ENCODE measurements at places on chromosomes 12 and 14.
A peak's percentile ranks its signal among the peaks of the same experiment; 100 is the strongest.

DNA sequence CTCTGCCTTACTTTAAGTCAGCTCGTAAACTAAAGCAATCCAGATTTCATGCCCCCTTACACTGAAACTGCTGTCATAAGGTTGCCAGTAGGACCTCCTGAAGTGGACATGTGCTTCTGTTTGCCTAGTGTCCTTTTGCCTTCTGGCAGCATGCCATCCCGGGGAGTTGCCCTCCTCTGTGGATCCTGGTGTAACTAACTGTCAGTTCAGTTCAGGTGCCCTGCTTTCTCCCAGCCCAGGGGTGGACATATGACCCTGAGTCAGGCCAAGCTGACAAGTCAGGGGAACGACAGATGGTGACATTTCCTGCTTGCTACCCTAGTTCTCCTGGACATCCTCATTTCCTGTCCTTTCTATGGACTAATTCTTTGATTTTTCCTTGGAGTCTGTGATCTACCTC, 25.6 kb downstream of the AKAP6 start:
- DNase-seq = no peak
- H3K4me1 ChIP-seq = no peaks in the 10 kb centered on the region
- H3K36me3 ChIP-seq = no peaks in the 10 kb centered on the region
- H3K27ac ChIP-seq = no peak overlapping the region

DNA sequence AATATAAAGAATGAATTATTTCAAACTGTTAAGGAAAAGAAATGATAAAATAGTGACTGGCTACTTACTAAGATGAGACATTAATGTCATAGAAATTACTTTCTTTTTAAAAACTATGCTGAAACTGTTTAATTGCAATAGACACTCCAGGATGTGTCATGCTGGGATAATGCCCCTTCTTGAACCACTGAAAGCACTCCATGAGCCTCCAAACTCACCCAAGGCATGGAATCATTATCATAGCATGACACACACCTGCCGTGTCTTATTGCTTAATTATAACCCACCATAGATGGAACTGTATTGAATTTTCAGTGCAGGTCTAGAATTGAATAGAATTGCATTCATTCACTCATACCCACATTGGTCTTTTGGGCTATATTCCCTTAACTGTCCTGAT, 4.3 kb downstream of the MBIP start:
- no peaks in the 10 kb centered on the region for H3K27me3 ChIP-seq
- H3K4me3 ChIP-seq = no peak overlapping the region
- no peak for DNase-seq

DNA sequence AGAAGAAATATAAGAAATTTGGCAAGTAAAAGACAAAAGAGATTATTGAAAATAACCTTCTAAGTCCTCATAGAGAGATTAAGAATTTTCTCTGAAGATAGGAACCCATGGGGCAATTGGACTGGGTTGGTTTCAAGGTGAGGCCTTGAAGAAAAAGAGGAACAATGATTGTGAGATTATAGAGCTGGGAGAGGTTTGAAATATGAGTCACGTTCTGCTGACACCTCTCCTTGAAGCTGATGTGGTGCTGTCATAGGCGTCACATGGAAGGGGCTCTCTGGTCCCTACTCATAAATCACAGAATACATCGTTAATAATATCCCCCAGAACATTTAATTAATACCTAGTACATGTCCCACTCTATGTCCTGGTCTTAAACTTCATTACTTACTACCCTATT, 227.6 kb upstream of the PDE3A start:
- H3K4me1 ChIP-seq = no peaks in the 10 kb centered on the region
- no peak overlapping the region for H3K4me3 ChIP-seq
- no peak for DNase-seq
- no peaks in the 10 kb centered on the region for H3K27me3 ChIP-seq

DNA sequence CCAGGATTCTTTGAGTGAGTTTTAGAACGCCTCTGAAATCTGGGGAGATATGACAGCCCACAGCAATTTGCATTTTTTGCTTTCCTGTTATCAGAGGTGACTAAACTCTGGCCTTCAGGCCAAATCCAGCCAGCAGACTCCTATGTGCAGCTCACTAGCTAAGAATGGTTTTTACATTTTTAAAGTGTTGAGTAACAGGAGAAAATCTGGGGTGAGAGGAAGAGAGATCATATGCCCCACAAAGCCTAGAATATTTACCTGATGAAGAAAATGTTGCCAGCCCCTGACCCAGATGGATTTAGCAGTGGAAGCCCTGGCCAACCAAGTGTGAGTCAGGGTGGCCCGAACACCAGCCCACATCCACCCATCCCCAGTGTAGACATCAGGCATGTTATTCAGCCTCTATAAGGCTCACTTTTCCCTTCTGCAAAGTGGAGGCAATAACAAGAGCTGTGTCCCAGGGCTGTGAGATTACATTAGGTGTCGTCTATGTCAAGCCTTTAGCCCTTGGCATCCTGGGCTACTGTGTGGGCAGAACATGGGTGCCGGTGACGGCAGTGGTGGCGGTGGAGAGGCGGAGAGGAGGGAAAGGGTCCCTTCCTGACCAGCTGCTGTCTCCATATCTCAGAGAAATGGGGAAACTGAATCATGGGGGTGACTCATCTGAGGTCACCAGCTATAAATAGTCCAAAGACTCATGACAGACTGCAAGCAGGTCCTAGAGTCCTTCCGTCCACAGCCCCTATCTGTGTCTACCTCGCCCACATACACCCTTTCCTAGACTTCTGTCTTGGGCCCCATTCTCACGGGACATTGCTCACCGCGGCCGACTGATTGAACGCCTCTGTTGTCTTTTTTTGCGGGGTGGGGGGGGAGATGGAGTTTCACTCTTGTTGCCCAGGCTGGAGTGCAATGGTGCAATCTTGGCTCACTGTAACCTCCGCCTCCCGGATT, 32.6 kb upstream of the CD9 start:
- H3K4me1 ChIP-seq = no peaks in the 10 kb centered on the region
- no peak overlapping the region for H3K4me3 ChIP-seq
- H3K27ac ChIP-seq = peak overlapping the region; percentile 63
- no peaks in the 10 kb centered on the region for H3K36me3 ChIP-seq
- peak; percentile 79 for DNase-seq

DNA sequence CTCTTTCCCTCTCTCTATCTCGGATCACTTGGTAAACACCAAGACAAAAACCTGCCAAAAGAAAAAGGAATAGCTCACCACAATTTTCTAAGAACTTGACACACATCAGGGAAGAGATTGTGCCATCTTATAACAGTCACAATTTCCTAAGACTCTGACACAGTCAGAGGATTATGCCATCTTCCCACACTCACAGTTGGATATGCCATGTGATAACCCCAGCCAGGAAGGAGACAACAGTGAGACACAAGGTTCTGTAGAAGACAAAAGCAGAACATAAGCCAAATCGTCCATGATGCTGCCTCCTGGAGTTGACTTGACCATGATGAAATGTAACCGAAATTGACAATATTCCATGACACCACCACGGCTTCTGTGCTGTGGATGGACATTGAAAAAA, 2.8 kb upstream of the CLEC9A start:
- no peaks in the 10 kb centered on the region for H3K27me3 ChIP-seq
- DNase-seq = no peak
- no peak overlapping the region for H3K27ac ChIP-seq
- no peaks in the 10 kb centered on the region for H3K4me1 ChIP-seq

DNA sequence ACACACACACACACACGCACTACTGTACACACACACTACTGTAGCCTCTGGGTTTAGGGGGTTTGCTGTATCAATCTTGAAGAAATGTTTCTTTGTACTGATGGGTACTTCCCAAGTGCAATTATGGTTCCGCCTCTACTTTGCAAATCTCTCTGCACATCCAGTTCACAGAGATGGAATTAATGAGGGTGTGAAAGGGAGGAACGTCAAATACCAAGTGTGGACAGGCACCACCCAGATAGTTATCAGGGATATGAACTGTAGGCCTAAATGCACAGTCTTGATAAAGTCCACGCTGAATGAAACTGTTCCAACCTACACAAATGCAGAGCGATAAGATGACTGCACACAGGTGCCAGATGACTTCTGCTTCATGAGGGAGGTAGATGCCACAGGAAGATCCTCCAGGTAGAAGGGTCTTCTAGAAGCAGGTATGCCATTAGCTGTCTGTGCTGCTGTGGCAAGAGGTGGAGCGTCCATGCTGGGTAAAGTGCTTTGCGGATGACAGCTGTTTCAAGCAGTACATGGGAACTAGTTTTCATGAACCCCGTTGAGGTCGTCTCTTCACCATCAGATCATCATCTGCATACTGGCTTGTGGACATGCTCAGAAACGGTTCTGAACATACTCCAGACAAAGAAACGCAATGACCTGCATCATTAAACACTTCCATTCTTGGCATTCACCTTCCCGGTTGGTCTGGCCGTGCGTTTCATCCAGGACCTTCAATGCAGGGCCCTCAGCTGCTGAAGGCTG, 314.3 kb upstream of the RTL1 start:
- H3K27ac ChIP-seq = no peak overlapping the region
- H3K4me3 ChIP-seq = no peak overlapping the region
- H3K36me3 ChIP-seq = no peaks in the 10 kb centered on the region
- no peaks in the 10 kb centered on the region for H3K27me3 ChIP-seq
- H3K4me1 ChIP-seq = peaks cover 42% of the 10 kb centered on the region
- peak; percentile 38 for DNase-seq

DNA sequence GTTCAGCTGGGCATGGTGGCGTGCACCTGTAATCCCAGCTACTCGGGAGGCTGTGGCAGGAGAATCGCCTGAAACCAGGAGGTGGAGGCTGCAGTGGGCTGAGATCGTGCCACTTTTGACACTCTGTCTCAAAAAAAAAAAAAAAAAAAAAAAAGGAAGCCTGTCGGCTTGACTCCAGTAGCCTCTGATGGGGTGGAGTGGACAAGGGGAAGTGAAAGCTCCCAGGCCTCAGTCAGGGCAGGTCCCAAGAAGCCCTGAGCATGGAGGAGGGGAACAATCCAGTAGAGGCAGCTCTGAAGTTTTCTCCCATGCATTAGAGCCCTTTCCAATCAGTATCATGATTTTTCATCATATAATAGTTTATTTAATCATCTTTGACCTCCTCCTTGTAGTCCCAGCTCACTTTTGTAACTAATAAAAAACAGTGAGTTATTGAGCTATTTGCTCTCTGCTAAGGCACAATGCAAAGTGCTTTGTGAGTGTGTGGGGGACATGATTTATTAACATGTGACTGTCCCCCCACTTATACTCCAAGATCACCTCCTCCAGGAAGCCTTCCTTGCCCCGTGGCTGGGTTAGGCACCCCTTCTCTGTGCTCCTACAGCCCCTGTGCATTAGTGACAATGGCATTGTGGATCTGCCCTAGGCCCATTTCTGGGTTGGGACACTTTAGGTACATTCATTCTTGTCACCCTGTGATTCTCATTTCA, 4.7 kb upstream of the SSH1 start:
- H3K4me3 ChIP-seq = no peak overlapping the region
- no peak for DNase-seq
- H3K36me3 ChIP-seq = no peaks in the 10 kb centered on the region
- H3K4me1 ChIP-seq = no peaks in the 10 kb centered on the region
- H3K27ac ChIP-seq = no peak overlapping the region
- H3K27me3 ChIP-seq = no peaks in the 10 kb centered on the region

- no peaks in the 10 kb centered on the region for H3K27me3 ChIP-seq
- DNase-seq = peak; percentile 74
- H3K4me3 ChIP-seq = no peak overlapping the region
- H3K36me3 ChIP-seq = no peaks in the 10 kb centered on the region
- peak overlapping the region; percentile 82 for H3K27ac ChIP-seq
Observed at GRCh38 chr14:68451696-68452373, 341.0 kb downstream of the ZFP36L1 start.

GRCh38 chr14:77355811-77356210, 21.1 kb downstream of the TMED8 start:
- H3K27me3 ChIP-seq = no peaks in the 10 kb centered on the region
- no peak overlapping the region for H3K27ac ChIP-seq
- no peak overlapping the region for H3K4me3 ChIP-seq
- no peaks in the 10 kb centered on the region for H3K36me3 ChIP-seq

- no peak overlapping the region for H3K27ac ChIP-seq
- H3K4me3 ChIP-seq = no peak overlapping the region
- no peaks in the 10 kb centered on the region for H3K36me3 ChIP-seq
Observed at GRCh38 chr12:31622038-31622437, 31.1 kb upstream of the DENND5B start.

DNA sequence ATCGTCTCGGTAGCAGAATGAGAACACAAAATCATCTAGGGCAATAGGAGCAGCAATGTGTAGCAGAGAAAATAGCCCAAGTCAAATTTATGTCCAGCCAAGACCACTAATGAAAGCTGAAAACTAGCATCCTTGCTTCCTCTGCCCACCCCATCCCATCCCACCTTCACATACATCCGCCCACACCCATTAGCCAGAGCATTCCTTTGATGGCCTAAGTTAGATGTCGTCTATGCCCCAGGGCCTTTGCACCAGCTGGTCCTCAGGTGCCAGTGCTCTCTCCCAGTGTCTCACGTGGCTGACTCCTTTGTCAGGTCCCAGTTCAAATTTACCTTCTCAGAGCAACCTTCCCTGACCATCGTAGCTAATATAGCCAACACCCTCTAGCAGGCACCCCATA, 17.8 kb upstream of the PPP2R5C start:
- H3K4me3 ChIP-seq = no peak overlapping the region
- H3K27me3 ChIP-seq = no peaks in the 10 kb centered on the region
- no peak overlapping the region for H3K27ac ChIP-seq
- no peaks in the 10 kb centered on the region for H3K4me1 ChIP-seq
- no peaks in the 10 kb centered on the region for H3K36me3 ChIP-seq

- no peaks in the 10 kb centered on the region for H3K27me3 ChIP-seq
- no peak overlapping the region for H3K4me3 ChIP-seq
- H3K27ac ChIP-seq = no peak overlapping the region
- peaks cover 17% of the 10 kb centered on the region for H3K4me1 ChIP-seq
- no peak for DNase-seq
Observed at GRCh38 chr14:67602995-67603545, 3.0 kb upstream of the PIGH start.

GRCh38 chr12:57444744-57445143, 10.2 kb downstream of the INHBC start:
- no peaks in the 10 kb centered on the region for H3K36me3 ChIP-seq
- no peak overlapping the region for H3K4me3 ChIP-seq
- no peaks in the 10 kb centered on the region for H3K4me1 ChIP-seq
- H3K27me3 ChIP-seq = no peaks in the 10 kb centered on the region
- H3K27ac ChIP-seq = no peak overlapping the region
- DNase-seq = no peak

- peak; percentile 70 for DNase-seq
- no peaks in the 10 kb centered on the region for H3K27me3 ChIP-seq
- peaks cover 35% of the 10 kb centered on the region for H3K4me1 ChIP-seq
- H3K27ac ChIP-seq = peak overlapping the region; percentile 53
- H3K36me3 ChIP-seq = no peaks in the 10 kb centered on the region
Observed at GRCh38 chr14:34063470-34064164, 112.7 kb upstream of the EGLN3 start.

DNA sequence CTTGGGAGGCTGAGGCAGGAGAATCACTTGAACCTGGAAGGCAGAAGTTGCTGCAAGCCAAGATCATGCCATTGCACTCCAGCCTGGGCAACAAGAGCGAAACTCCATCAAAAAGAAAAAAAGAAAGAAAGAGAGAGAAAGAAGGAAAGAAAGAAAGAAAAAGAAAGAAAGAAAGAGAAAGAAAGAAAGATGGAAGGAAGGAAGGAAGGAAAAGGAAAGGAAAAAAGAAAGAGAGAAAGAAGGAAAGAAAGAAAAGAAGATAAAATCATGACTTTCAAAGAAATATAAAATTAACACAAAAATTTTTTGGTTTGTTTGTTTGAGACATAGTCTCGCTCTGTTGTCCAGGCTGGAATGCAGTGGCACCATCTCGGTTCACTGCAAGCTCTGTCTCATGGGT, 22.2 kb upstream of the DAAM1 start:
- no peaks in the 10 kb centered on the region for H3K27me3 ChIP-seq
- H3K4me3 ChIP-seq = no peak overlapping the region
- DNase-seq = no peak
- H3K4me1 ChIP-seq = peaks cover 2% of the 10 kb centered on the region
- no peak overlapping the region for H3K27ac ChIP-seq

GRCh38 chr12:110575326-110575725, 7.8 kb downstream of the PPTC7 start:
- no peak overlapping the region for H3K27ac ChIP-seq
- no peaks in the 10 kb centered on the region for H3K27me3 ChIP-seq
- H3K4me1 ChIP-seq = peaks cover 68% of the 10 kb centered on the region
- H3K4me3 ChIP-seq = no peak overlapping the region
- H3K36me3 ChIP-seq = no peaks in the 10 kb centered on the region
